Keratinocyte (primary cell): ENCODE measurements at places on chromosomes 7 and 10. TPM values are rescaled to one million over a fixed set of nuclear protein-coding genes. Genes with fewer than 3 reads are reported as not detected.

DNA sequence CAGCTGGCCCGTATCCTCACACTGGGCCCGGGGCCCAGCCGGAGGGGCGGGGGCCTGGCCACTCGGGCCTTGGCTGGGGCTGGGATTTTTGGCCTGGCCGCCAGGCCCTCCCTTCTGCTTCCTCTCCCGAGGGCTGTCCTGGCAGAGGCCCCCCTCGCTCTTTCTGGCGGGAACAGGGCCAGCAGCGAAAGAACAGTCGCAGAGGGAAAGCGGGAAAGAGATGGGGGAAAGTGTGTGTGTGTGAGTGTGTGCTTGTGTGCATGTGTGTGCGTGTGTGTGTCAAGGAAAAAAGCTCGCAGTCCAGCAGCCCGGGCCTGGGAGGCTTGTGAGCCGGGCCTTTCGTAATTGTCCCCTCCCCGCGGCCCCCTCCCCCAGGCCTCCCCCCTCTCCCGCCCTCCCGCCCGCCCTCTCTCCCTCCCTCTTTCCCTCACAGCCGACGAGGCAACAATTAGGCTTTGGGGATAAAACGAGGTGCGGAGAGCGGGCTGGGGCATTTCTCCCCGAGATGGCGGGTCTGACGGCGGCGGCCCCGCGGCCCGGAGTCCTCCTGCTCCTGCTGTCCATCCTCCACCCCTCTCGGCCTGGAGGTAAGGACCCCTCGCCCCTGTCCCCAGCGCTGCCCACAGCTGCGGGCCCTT is at the start of gene ELN:
ELN (plus strand) TSS at position 491 of the 638 bp plus-strand sequence; CDS start at position 506, 15 bp downstream.
- DNase-seq, result no peak
- peaks cover 15% of the 10 kb centered on the region for H3K4me1 ChIP-seq
- H3K4me3 ChIP-seq, result no peak within 1 kb of the TSS
- H3K27ac ChIP-seq, result no peak within 1 kb of the TSS
- H3K27me3 ChIP-seq, result peaks cover 69% of the 10 kb centered on the region
- no peaks in the 10 kb centered on the region for H3K36me3 ChIP-seq

DNA sequence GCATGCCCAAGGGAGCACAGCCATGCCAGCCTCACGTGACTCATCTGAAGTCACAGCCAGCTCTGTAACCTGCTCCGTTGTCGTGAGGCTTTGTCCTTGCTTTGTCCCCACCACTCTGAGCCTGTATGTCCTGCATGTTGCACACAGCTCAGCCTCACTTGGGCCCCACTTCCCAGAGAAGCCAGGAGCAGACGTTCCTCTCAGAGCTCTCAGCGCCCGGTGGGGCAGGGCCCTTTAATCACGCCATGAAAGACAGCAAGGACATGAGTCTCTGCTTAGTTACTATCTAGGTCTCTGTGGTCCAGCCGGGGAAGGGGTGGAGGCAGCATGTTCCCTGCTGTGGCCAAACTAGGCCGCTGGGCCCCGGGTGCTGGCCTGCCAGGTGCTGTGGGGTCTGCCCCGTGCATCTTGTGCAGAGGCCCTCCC is 127.4 kb upstream of the FAM20C start:
- peaks cover 6% of the 10 kb centered on the region for H3K4me1 ChIP-seq
- DNase-seq, result no peak
- H3K27me3 ChIP-seq, result peaks cover 12% of the 10 kb centered on the region
- H3K27ac ChIP-seq, result no peak overlapping the region
- no peak overlapping the region for H3K4me3 ChIP-seq
- H3K36me3 ChIP-seq, result no peaks in the 10 kb centered on the region

GRCh38 chr7:27901028-27901760 is 161.2 kb downstream of the TAX1BP1 start:
- no peak for DNase-seq
- H3K27ac ChIP-seq, result no peak overlapping the region
- H3K36me3 ChIP-seq, result no peaks in the 10 kb centered on the region
- no peaks in the 10 kb centered on the region for H3K4me1 ChIP-seq
- H3K27me3 ChIP-seq, result no peaks in the 10 kb centered on the region

Gene PTER
- 6.1 to 10.1 TPM (median 8.8 TPM) in 3 replicates for polyA plus RNA-seq

Gene PLXNA4
- under 0.01 to 0.09 TPM (median 0.01 TPM) in 3 replicates for polyA plus RNA-seq

Gene TRIM50
- not detected in 3 replicates for polyA plus RNA-seq

Gene RPEL1
- 0.04 to 0.11 TPM (median 0.05 TPM) in 3 replicates for polyA plus RNA-seq

Gene KCNIP2
- polyA plus RNA-seq, result 0.17 to 0.71 TPM (median 0.41 TPM) in 3 replicates

Gene RAMP3
- not detected in 3 replicates for polyA plus RNA-seq
